ENCODE measurements at places on chromosomes 7 and 10. TPM values are rescaled to one million over a fixed set of nuclear protein-coding genes. Genes with fewer than 3 reads are reported as not detected.

The WNT2 gene
- 2.8 TPM for total RNA-seq

The EGR2 gene
- total RNA-seq: 1.8 TPM

The UPK3BL1 gene
- total RNA-seq: 21.7 TPM

The SLC16A9 gene
- total RNA-seq: 0.36 TPM

The TDRD1 gene
- total RNA-seq: under 0.01 TPM

The MMD2 gene
- total RNA-seq: not detected

The PDZD7 gene
- 1.1 TPM for total RNA-seq

The ZNF425 gene
- 3.4 TPM for total RNA-seq

The KCP gene
- total RNA-seq: 0.36 TPM

The ZNF394 gene
- total RNA-seq: 37.1 TPM

The SHTN1 gene
- total RNA-seq: 4.1 TPM

The FAM13C gene
- 24.6 TPM for total RNA-seq

The DPYSL4 gene
- total RNA-seq: 0.82 TPM

The SLC12A9 gene
- 10.4 TPM for total RNA-seq

The BLNK gene
- total RNA-seq: 2.2 TPM

The OR2A14 gene
- not detected for total RNA-seq

The ZNF282 gene
- 14.0 TPM for total RNA-seq

The CFAP58 gene
- total RNA-seq: 0.66 TPM

The EN2 gene
- not detected for total RNA-seq

The CRYGN gene
- 1.8 TPM for total RNA-seq

The PTPRE gene
- total RNA-seq: 12.5 TPM

The SHH gene
- total RNA-seq: not detected

The DNAJC9 gene
- 10.2 TPM for total RNA-seq

The FRMPD2 gene
- not detected for total RNA-seq

The NEURL1 gene
- not detected for total RNA-seq

The ANK3 gene
- total RNA-seq: 86.7 TPM

The LRRC17 gene
- 2.1 TPM for total RNA-seq

The DRGX gene
- total RNA-seq: not detected

The FKBP6 gene
- not detected for total RNA-seq

The CYP3A4 gene
- total RNA-seq: not detected

The HOXA4 gene
- total RNA-seq: 2.6 TPM

The GJD4 gene
- not detected for total RNA-seq

The PTF1A gene
- not detected for total RNA-seq

The INMT gene
- 5.9 TPM for total RNA-seq

The HOXA2 gene
- total RNA-seq: 3.3 TPM

The ASAH2 gene
- 0.55 TPM for total RNA-seq

The C7orf33 gene
- total RNA-seq: not detected

The KDM7A gene
- 29.9 TPM for total RNA-seq

Measured in sigmoid colon (tissue), 7 donors.